ENCODE measurements at places on chromosomes 5 and 9. TPM values are rescaled to one million over a fixed set of nuclear protein-coding genes. Genes with fewer than 3 reads are reported as not detected.

Gene GRM6
- total RNA-seq = not detected

Gene TAF11L5
- not detected for total RNA-seq

Gene ALDOB
- total RNA-seq = 168 TPM

Gene GADD45G
- total RNA-seq = 8.6 TPM
